ENCODE measurements at places on chromosomes 7 and 10.
A peak's percentile ranks its signal among the peaks of the same experiment; 100 is the strongest.

DNA sequence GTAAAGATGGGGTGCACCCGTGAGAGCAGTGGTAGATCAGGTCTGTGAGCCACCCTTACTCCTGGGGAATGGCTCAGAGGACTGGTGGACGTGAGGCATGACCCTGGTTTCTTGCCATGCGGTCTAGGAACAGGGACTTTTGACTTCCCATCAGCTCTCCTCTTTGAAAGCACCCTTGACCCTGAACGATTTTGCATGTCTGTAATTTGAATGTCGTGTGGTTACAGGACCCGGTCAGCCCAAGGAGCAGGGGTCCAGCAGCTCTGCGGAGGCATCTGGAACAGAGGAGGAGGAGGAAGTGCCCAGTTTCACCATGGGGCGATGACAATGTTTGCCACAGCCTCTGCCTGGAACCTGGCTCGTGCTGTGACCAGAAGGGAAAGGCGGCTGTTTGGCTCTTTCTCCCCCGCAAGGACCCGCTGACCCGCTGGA, 8.6 kb upstream of the ORAI2 start:
- no peak for DNase-seq

- DNase-seq, result no peak
These were observed 131.2 kb downstream of the RALA start for GRCh38 chr7:39754326-39755120.

GRCh38 chr10:102120142-102120990, at the start of gene LDB1:
LDB1 (minus strand) TSS chr10:102120368; CDS start chr10:102120110, 258 bp downstream.
- peak; percentile 75 for DNase-seq

DNA sequence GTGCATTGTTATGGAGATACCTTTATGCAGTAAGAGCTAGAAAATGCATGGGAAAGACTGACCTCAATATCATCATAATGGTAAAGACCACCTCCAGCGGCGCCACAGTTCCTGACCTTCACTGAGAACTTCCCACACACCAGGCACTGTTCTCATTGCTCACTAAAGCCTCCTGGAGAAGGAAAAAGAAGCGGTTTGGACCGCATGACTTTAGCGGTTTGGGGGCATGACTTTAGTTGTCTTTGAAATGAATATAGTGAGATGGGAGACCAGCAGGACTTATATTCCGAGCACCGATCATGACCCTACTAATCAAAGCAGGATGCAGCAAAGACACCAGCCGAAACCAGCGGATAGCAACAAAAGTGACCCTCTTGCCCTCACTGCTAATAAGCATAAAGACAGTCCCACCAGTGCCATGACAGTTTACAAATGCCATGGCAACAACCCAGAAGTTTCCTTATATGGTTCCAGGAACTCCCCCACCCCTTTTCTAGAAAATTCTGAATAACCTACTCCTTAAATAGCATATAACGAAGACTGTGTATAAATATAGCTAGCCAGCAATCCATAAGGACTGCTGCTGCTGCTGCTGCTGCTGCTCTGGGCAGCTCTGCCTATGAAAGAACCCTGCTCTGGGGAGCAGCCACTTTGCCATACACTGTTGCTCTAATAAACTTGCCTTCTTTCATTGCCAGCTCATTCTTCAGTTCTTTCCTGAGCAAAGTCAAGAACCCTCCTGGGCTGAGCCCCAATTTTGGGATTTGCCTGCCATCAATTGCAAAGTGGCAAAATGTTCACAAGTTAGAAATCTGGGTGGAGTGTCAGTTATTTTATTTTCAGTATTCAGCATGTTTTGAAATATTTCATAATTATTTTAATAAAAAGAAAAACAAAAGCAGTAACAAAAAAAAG, 694.1 kb downstream of the SUGCT start:
- no peak for DNase-seq

GRCh38 chr7:139118234-139118804, 8.8 kb upstream of the ZC3HAV1 start:
- DNase-seq, result no peak
